ENCODE measurements at places on chromosomes 6 and 20. TPM values are rescaled to one million over a fixed set of nuclear protein-coding genes. Genes with fewer than 3 reads are reported as not detected.

CTCFL gene
- total RNA-seq: not detected

NMBR gene
- not detected for total RNA-seq

TCF19 gene
- total RNA-seq: 10.4 TPM

DSP gene
- not detected for total RNA-seq

C2 gene
- total RNA-seq: 3.4 TPM

OPN5 gene
- not detected for total RNA-seq

GRCh38 chr20:8608470-8608869 is 460.4 kb upstream of the PLCB4 start:
- no peak overlapping the region for H3K4me3 ChIP-seq
- H3K27me3 ChIP-seq: no peaks in the 10 kb centered on the region
- H3K27ac ChIP-seq: no peak overlapping the region
- no peaks in the 10 kb centered on the region for H3K36me3 ChIP-seq
- peaks cover 1% of the 10 kb centered on the region for H3K4me1 ChIP-seq

DNA sequence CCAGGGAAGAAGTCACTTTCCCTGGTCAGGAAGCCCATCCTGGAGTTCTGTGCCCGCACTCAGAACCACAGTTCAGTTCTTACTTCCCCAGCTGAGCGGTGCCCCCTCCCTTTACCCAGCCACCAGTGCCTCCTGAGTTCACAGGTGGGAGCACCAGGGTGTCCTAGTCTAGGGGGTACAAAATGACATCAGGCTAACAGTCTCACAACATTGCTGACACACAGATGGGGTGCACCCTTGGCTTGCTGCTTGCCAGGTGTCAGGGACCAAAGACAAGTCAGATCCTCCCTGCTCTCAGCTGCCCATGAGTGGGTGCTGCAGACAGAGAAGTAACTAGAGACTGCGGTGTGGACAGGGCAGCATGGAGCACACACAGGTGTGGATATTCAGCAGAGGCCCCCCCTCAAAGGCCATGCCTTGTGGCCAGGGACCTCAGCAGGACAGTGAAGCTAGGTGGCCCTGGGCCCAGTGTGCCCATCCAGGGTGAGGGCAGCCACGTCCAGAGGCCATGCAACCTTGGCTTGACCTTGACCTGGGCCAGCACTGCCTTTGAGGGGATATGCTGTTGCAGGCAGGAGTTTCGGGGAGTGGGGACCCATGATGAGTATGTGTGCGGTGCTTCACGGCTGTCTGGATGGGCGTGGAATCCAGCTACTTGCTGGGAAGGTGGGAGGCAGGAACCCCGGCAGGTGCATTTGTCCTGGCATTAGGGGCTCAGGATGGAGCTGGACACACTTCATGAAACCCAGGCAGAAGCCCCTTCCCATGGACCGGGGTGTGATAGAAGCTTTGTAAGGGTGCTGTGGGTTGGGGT is 110.4 kb upstream of the FRMD1 start:
- DNase-seq: no peak
- H3K4me3 ChIP-seq: no peak overlapping the region
- no peak overlapping the region for H3K27ac ChIP-seq
- no peaks in the 10 kb centered on the region for H3K36me3 ChIP-seq

DNA sequence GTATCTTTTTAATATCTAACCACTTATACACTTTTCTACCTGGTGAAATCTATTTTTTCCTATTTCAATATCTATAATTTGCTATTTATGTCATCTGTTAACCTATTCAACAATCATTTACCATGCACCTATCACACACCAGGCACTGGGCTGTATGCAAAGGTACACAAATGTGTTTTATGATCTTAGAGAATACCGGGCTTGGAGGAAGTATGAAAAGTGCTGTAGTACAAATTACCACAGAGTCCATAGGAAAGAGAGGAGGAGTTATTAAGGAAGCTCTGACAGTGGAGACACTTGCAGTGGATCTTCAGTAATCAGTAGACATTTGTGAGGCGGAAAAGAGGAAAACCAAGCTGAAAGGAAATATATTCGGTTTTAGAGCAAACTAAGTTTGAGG is 96.0 kb downstream of the HIVEP2 start:
- H3K27ac ChIP-seq: peak overlapping the region; percentile 12
- H3K27me3 ChIP-seq: no peaks in the 10 kb centered on the region
- H3K4me3 ChIP-seq: no peak overlapping the region
- no peaks in the 10 kb centered on the region for H3K36me3 ChIP-seq

- peaks cover 83% of the 10 kb centered on the region for H3K36me3 ChIP-seq
- no peak for DNase-seq
- no peak overlapping the region for H3K27ac ChIP-seq
- no peak overlapping the region for H3K4me3 ChIP-seq
- H3K4me1 ChIP-seq: peaks cover 6% of the 10 kb centered on the region
Measured at GRCh38 chr6:6635291-6635690, 46.8 kb downstream of the LY86 start.

DNA sequence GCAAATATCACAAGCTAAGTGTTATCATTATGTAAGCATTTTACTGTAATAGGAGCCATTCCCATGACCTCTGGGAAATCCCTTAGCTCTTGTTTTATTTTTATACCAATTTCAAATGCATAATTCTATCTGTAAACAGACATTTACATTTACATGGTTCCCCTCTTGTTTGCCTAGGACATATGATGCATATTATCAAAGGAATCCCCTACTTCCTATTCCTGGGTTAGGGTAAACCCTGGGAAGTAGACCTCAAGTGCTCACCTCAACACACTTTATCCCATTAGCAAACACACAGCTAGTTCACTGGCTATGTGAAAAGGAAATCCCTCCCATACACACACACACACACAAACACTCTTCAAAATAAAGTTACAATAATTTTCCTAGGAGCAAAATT is 27.1 kb downstream of the PDE10A start:
- no peak overlapping the region for H3K4me3 ChIP-seq
- no peaks in the 10 kb centered on the region for H3K27me3 ChIP-seq
- H3K27ac ChIP-seq: no peak overlapping the region

DNA sequence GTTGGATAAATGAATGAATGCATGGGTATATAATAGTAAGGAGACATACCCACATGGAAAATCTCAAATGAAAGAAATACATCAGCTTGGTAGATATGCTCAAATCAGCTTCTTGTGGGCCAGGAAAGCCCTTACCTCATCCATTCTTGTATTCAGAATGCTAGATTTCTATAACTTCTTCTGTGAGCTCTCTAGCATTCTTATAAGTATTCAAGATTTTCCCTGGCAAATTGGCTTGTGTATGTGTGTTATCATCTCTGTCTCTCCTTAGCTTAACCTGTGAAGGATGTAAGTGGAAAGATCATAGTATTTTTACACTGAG is 100.8 kb downstream of the OR2B2 start:
- H3K27ac ChIP-seq: no peak overlapping the region
- no peaks in the 10 kb centered on the region for H3K36me3 ChIP-seq
- H3K4me3 ChIP-seq: no peak overlapping the region
- H3K4me1 ChIP-seq: peaks cover 43% of the 10 kb centered on the region
- no peaks in the 10 kb centered on the region for H3K27me3 ChIP-seq
- no peak for DNase-seq

DNA sequence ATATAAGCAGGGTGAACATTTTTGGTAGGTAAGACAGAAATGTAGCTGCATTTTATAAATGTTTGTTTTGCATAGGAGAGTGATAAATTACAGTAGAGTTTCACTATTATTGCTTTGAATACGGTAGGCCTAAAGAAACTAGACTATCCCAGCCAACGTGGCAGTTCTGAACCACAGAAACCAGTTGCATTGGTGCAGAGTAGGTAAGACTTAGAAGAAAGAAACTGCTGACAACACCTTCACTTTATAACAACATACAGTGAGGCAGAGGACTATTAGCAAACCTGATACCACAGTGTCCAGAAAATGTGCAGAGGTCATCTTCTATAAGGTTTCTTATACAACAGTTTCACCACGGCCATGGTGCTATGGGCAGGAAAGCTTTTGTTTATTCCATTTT is 566.1 kb downstream of the KIF16B start:
- H3K4me3 ChIP-seq: no peak overlapping the region
- no peak overlapping the region for H3K27ac ChIP-seq
- peaks cover 6% of the 10 kb centered on the region for H3K36me3 ChIP-seq
- H3K27me3 ChIP-seq: no peaks in the 10 kb centered on the region
